ENCODE measurements at places on chromosomes 6 and 20. TPM values are rescaled to one million over a fixed set of nuclear protein-coding genes. Genes with fewer than 3 reads are reported as not detected.

The C6orf163 gene
- 1.1 TPM for total RNA-seq

The ADRM1 gene
- total RNA-seq: 281 TPM

The HLA-DOB gene
- 2.2 TPM for total RNA-seq

The C6orf15 gene
- total RNA-seq: 0.35 TPM

The HSPA1A gene
- 93.2 TPM for total RNA-seq

The TMEM217 gene
- total RNA-seq: 0.46 TPM

The CGA gene
- not detected for total RNA-seq

The BTNL2 gene
- total RNA-seq: not detected

The SULF2 gene
- 56.8 TPM for total RNA-seq

The HBS1L gene
- total RNA-seq: 50.5 TPM

The IL17F gene
- not detected for total RNA-seq

The TREML2 gene
- total RNA-seq: not detected

The C20orf202 gene
- 0.05 TPM for total RNA-seq

The PLA2G7 gene
- total RNA-seq: 0.51 TPM

The SOX4 gene
- total RNA-seq: 26.9 TPM

The SRMS gene
- total RNA-seq: 0.35 TPM

The GMEB2 gene
- total RNA-seq: 7.5 TPM

The LGSN gene
- not detected for total RNA-seq

The HLA-DPA1 gene
- total RNA-seq: not detected

The SEMG1 gene
- total RNA-seq: not detected

The ATRN gene
- 22.6 TPM for total RNA-seq

Measured in airway epithelial cell (primary cell).